Amygdala (tissue), 56 donors: ENCODE measurements at places on chromosomes 3 and 15.

GRCh38 chr3:162302983-162303624 lies 806.5 kb downstream of the OTOL1 start:
- no peak for DNase-seq

GRCh38 chr3:33722626-33723370 lies 4.7 kb upstream of the CLASP2 start:
- no peak for DNase-seq

DNA sequence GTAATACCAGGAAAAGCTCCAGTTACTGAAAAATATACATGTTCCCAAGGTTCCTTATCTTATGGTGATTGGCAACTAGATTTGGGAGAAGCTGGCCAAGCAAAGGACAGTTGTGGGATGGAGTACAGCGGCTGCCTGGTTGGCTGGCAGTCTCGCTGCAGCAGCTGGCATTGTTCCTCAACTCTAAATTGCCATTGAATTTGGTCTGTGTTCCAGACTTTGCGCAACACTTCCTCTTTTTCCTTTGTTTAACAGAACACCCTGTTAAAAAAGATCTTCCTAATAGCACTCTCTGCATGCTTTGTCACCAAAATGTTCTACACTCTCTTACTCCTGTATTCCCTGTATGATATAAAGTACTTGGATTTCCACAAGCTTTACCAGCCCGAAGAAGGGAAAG lies 420.6 kb upstream of the RBMS3 start:
- peak; percentile 2 for DNase-seq

DNA sequence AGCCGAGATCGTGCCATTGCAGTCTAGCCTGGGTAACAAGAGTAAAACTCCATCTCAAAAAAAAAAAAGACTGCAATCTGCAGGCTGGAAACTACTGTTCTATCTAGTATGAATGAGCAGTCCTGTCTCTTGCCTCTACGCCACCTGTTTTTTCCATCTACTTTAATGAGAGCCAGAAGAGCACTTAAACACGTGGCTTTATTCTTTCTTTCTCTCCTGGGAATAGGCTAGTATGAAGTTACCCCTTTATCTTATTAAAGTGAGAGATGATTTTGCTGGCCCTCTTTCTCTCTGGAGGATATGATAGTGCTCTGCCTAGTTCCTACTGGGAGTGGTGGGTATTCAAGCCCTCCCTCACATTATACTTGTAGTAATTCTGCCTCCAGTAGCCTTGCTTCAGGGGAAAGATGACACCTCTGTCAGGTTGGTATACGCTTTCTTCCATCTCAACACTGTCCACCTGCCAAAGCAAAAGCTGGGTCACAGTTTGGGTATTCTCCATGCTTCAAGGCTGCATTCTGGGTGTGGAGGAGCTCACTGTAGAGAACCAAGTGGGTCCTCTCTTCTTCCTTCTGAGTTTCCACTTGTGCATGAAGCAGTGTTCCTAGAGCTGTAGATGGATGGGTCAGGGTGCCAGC lies 17.8 kb downstream of the MAPKBP1 start:
- DNase-seq, result no peak

DNA sequence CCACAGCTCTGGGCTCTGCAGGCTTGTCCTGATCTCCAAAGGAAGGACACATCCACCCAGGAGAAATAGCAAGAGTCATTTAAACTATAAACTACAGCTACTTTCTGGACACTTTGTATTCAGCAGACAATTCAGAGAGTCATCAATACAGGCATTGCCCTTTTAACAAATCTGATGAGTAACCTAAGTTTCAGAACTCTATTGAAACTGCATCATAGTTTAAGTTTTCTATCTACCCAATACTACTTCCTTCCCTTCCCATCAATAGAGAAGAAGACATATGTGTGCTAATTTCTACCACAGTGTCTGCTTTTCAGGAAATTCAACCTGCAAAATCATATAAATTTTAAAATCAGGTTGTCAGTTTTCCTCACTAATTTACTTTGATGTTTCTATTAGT lies 736.5 kb downstream of the IGSF11 start:
- DNase-seq, result no peak
